Retina (tissue), 1 donor: ENCODE measurements at places on chromosomes 12 and 14.

GRCh38 chr12:52347551-52348510 lies 19.4 kb downstream of the KRT85 start:
- no peak for DNase-seq

GRCh38 chr14:104367866-104368750 lies 211.5 kb upstream of the C14orf180 start:
- DNase-seq = peak; percentile 56

DNA sequence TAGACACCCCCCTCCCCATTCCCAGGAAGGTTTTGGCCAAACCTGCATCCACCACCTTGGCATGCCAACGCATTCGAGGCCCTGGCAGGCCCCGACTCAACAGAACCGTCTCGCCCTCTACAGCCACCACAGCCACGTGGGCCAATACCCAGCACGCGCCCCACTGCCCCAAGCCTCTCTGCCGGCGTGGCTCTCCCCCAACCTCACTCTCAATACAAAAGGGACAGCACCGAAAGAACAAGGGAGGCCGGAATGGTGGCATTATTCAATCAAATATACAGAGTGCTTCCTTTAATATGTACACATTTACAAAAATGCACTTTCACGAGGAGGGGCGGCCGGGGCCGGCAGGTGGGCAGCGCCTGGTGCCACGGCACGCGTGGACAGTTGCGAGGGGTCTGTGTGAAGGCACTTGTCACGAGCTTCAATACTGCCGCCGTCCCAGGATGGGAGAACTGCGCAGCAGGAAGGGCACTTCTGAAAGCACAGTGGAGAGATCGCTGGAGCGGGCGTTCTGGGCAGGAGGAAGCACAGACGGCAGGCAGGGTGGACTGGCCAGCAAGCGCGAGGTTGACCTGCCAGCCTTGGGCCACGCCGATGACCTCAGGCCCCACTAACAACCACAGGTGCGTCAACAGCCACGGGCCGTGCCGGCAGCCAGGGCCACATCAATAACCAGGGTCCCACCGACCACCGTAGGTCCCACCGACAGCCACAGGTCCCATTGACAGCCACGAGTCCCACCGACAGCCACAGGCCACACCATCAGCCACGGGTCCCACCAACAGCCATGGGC lies 26.9 kb downstream of the JAG2 start:
- no peak for DNase-seq

GRCh38 chr12:108896336-108896735 lies 16.4 kb downstream of the DAO start:
- DNase-seq = no peak

DNA sequence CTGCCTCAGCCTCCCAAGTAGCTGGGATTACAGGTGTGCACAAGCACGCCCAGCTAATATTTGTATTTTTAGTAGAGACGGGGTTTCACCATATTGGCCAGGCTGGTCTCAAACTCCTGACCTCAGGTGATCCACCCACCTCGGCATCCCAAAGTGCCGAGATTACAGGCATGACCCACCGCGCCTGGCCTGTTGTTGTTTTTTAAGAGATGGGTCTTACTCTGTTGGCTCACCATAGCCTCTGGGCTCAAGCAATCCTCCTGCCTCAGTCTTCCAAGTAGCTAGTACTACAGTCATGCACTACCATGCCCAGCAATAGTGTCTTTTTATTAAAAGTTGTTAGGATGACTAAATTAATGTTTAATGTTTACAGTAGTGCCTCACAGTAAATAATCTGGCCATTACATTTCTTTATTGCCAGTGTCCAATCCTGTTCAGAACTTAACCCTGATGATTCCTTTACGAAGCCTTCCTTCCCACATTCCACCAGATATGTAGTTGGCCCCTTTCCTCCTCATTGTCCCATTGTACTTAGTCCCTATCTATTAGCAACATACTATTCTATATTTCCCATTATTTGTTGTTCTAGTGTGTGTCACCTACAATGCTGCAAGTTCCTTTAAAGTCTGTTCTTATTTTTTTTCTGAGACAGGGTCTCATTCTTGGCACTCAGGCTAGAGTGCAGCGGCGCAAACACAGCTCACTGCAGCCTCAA lies 8.8 kb upstream of the SMARCC2 start:
- DNase-seq = no peak

GRCh38 chr12:57213763-57214397 lies 2.7 kb upstream of the NXPH4 start:
- DNase-seq = no peak

DNA sequence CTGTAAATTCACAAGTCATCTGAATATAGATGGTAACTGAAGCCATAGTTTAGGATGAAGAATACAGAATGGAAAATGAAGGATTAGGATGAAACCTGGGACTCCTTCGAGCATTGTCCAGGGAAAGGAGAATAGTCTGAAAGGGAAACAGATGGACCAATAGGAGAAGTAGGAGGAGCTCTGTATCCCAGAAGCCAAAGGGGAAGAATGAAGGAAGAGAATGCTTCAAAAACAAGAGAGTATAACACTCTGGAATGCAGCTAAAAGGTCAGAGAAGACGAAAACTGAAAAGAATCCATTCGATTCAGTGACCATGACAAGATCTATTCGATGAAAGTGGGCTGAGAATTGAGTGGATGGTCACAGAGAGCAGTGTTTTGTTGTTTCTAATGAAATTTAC lies 1.0 kb downstream of the GMFB start:
- DNase-seq = peak; percentile 26

GRCh38 chr12:39074063-39074462 lies 168.7 kb upstream of the CPNE8 start:
- no peak for DNase-seq

- DNase-seq = peak; percentile 14
Measured at GRCh38 chr12:72264548-72265175, 7.5 kb upstream of the TRHDE start.

DNA sequence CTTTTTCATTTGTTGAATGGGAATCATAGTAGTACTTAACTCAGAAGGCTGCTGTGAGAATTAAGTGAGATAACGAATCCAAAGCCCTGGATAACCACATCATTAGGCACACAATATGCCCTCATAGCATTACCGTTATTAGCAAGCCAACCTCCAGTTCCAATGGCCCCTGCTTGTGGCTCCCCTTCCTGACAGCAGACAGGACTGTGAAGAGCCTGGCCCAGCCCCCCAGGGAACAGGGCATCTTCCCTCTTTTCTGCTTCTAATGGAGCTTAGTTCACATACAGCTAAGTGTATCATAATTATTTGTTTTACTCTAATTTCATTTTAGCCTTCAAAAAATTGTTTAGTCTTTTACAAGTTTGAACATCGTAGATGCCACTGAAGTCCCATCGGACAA lies 39.7 kb downstream of the DHRS2 start:
- DNase-seq = peak; percentile 16

DNA sequence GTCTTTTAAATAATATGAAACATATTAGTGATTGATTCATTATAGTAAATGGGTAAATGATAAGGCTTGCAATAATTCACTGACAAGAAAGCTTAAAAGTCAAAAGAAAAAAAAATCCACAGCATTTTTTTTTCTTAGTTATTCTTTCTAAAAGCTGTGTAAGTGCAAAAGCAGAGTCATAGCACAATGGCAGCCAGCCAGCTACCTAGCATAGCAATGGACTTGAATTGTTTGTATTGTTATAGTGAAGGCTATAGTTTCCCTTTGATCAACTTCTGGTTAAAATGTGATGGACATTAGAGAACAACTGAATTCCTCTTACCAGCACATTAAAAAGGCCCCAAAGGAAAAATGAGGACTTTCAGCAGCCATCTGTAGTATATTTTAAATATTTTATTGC lies 232.1 kb downstream of the NAV3 start:
- no peak for DNase-seq

DNA sequence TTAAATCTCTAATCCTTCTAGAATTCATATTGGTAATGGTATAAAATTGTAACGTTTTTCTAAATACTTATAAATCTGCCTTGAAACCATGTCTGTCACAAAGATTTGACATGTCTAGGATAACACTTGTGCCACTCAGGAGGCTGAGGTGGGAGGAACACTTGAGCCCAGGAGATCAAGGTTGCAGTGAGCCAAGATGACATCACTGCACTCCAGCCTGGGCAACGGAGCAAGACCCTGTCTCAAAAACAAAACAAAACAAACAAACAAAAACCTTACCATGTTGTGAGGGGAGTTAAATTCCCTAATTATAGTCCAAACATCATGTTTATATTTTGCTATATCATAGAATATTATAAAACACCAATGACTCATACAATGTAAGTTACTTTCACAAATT lies 317.5 kb upstream of the SOX5 start:
- no peak for DNase-seq

- DNase-seq = no peak
Measured at GRCh38 chr12:77995436-77996167, 164.9 kb downstream of the NAV3 start.

- DNase-seq = no peak
Measured at GRCh38 chr12:46678426-46678825, 147.4 kb downstream of the SLC38A4 start.

- no peak for DNase-seq
Measured at GRCh38 chr12:31316891-31317290, 9.1 kb downstream of the SINHCAF start.

- DNase-seq = no peak
Measured at GRCh38 chr14:89500303-89500702, 83.3 kb upstream of the FOXN3 start.

GRCh38 chr12:104536841-104537240 lies 80.1 kb downstream of the CHST11 start:
- DNase-seq = no peak

DNA sequence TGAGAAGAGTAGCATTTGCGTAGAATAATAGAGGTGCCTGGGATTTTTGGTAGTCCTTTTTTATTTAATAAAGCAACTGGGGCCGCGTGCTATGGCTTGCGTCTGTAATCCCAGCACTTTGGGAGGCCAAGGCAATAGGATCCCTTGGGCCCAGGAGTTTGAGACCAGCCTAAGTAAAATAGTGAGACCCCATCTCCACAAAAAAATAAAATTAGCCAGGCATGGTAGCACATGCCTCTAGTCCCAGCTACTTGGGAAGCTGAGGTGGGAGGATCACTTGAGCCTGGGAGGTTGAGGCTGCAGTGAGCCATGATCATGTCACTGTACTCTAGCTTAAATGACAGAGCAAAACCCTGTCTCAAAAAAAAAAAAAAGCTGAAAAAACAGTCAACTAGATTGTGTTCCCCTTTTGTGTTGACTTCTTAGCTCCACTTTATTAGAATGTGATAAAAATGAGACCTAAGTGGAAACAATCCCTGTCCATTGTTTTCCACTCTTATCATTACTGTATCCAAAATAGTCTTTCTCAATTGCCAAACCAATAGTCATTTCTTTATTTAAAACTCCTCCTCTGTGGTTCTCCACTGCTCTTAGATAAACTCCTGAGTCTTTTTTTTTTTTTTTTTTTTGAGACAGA lies 7.4 kb downstream of the PRKCH start:
- no peak for DNase-seq

DNA sequence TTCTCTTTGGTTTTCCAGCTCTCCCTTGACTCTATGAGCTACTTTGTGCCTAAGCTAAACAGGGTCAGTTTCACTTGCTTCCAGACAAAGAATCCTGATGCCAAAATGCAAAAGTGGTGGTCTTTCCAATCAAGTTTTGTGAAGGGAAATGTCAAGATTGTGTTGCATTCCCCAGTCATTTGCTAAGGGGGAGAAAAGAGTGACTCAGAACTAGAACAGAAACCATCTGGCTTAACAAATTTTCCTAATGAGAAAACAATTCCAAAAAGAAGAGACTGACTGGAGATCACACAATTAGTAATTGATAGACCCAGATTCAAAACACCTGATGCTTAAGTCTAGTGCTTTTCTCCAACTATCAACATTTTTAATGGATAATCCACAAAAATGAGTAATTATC lies 235.1 kb upstream of the DIO2 start:
- DNase-seq = no peak

GRCh38 chr14:54577977-54578376 lies 11.0 kb downstream of the SAMD4A start:
- no peak for DNase-seq

GRCh38 chr14:68198713-68199495 lies 379.3 kb downstream of the RAD51B start:
- DNase-seq = no peak

- peak; percentile 48 for DNase-seq
Measured at GRCh38 chr12:87952850-87953249, 76.4 kb downstream of the C12orf50 start.

DNA sequence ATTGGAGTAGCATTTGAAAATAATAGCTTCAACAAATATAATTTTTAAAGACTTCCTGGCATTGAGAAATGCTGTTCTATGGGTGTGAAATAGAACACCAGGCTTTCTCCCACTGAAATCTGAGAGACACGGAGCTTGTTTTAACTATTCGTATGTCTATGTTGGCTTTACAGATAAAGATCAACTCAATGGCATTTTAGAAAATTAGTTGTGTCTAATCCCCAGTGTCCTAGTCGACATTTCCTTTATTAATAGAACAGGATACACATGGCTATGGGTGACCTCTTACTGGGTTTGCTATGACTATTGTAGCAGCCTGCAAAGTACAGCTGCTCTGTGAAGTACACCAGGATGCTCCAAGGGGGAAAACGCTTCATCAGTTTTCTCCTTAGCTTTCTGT lies 159.3 kb downstream of the SLC25A21 start:
- no peak for DNase-seq

- no peak for DNase-seq
Measured at GRCh38 chr12:118541934-118542333, 165.6 kb downstream of the SUDS3 start.

- DNase-seq = no peak
Measured at GRCh38 chr12:4224206-4224889, 49.2 kb upstream of the CCND2 start.

GRCh38 chr12:122162976-122163375 lies 11.0 kb downstream of the IL31 start:
- no peak for DNase-seq

DNA sequence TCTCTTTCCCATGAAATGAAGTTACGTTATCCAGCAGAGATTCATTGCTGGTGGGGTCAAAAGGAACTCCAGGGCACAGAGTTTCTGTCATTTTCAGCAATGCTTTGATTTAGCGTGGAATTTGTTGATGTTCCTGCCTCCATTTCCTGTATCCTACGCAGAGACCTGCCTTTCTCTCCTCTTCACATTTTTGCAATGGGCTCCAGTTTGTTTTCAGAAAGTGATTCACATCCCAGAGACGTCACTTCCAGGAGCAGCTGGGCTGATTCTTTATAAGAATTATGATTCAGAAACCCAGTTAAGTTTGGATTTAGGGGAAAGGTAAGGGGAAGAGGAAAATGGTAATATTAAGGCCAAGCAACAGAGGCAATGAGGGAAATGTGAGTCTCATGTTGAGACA lies 11.6 kb downstream of the RNASE10 start:
- DNase-seq = no peak

GRCh38 chr12:59075968-59076490 lies 155.7 kb upstream of the LRIG3 start:
- no peak for DNase-seq

DNA sequence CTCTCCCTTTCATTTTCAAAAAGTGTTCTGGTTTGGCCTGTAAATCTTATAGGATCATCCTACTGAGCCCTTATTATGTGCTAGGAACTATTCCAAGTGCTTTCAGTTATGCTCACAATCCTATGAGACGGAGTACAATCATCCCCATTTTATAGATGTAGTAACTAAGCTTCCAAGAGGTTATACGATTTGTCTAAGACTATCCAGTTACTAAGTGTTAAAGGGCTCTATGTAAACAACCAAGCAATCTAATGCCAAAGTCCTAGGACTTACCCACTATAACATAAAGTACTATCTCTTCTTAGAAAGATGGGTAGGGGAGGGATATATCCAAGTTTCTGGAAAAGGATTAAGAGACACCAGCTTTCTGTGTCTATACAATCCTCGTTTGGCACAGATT lies 6.7 kb downstream of the CFL2 start:
- no peak for DNase-seq

GRCh38 chr12:79689477-79690141 lies 1.2 kb downstream of the PAWR start:
- DNase-seq = peak; percentile 74
